NCI-H1417 treated with DMSO at 0.1 percent for 48 hours (cell line): ENCODE measurements at places on chromosomes 16 and 17.
A peak's percentile ranks its signal among the peaks of the same experiment; 100 is the strongest.

GRCh38 chr16:473046-474043 lies 47.9 kb downstream of the RAB11FIP3 start:
- no peak for DNase-seq

- no peak for DNase-seq
Observed at GRCh38 chr17:79746889-79747507, 16.3 kb downstream of the ENPP7 start.

DNA sequence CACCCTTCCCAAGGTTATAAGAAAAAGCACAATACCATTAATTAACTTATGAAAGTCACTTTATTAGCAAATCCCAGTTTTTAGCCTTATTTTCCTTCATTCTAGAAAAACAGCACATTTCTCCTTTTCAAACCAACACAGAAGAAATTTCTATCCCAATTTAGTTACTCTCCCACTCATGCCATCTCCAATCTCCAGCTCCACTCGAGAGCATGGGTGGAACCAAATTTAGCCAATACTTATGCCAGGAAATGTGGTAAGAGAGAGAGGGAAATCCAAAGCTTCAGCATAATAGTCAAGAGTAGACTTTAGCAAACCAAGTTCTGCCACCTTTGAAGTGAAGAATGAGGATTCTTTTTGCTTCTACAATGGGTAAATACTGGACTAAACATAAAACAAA lies 288.8 kb downstream of the KIF2B start:
- DNase-seq, result no peak

GRCh38 chr17:53046781-53047180 lies 775.9 kb upstream of the KIF2B start:
- no peak for DNase-seq

DNA sequence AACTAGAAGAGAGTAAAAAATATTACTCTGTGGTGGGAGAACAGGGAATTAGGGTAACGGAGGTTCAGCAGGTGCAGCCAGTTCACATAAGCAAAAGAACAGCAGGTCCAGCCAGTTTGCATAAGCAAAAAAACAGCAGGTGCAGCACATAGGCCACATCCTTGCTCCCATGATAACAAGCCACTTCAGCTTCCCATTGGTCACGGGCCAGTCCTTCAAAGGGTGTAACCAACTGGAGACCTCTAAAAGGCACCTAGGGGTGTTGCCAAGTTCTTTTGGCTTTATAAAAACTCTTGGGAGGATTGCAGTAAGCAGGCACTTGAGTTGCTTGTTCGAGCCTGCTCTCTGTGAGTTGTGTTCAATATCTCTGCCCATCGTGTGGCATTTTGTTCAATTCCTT lies 488.1 kb downstream of the XYLT1 start:
- DNase-seq, result no peak

GRCh38 chr16:4071686-4072561 lies 44.3 kb downstream of the ADCY9 start:
- no peak for DNase-seq

GRCh38 chr17:77619851-77620250 lies 338.7 kb upstream of the TNRC6C start:
- no peak for DNase-seq

- no peak for DNase-seq
Observed at GRCh38 chr17:74119049-74119580, 84.4 kb upstream of the RPL38 start.

DNA sequence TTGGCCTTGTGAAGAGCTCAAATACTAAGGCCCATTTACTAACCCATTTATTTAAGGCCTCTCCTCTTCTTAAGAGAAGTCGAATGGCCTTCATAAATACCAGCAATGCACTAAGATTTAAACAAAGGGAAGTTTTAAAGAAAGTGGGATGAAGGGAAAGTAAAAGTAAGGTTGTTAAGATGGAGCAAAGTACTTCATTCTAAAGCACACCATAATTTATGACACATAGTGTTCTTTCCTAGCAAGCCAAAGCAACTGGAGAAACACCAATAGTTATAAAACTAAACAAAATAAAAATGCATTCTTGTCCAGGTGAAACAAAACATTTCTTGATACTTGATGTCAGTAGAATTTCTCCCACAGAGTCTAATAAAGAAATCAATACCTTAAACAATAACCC lies 27.9 kb downstream of the CDH11 start:
- DNase-seq, result no peak

GRCh38 chr16:57349212-57350031 lies 9.2 kb upstream of the CCL22 start:
- no peak for DNase-seq

GRCh38 chr17:76911299-76912017 lies 43.3 kb downstream of the MGAT5B start:
- no peak for DNase-seq

DNA sequence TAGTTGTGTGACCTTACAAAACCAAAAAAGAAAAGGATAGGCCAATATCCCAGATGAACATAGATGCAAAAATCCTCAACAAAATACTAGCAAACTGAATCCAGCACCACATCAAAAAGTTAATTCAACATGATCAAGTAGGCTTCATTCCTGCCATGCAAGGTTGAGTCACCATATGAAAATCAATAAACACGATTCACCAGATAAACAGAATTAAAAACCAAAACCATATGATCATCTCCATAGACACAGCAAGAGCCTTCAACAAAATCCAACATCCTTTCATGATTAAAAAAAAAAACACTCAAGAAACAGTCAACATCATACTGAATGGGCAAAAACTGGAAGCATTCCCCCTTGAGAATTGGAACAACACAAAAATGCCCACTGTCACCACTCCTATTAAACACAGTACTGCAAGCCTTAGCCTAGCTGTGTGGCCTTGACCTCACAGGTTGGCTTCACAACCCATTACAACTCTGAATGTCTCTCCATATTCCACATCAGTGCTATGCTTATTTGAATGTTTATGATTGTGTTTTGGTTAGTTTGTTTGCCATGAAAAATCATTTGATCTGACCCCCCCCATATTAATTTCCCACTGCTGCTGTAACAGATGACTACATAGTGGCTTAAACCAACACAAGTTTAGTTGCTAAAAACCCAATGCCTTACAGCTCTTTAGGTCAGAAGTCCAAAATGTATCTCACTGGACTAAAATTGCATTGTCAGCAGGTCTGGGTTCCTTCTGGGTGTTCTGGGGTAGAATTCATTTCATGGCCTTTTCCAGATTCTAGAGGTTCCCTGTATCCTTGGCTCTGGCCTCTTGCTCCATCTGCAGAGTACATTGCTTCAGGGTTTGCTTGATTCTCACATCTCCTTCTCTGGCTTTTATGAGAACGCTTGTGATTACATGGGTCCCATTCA lies 257.1 kb upstream of the DYNLRB2 start:
- DNase-seq, result no peak

GRCh38 chr17:17839791-17840707 lies 3.3 kb upstream of the SREBF1 start:
- DNase-seq, result no peak

DNA sequence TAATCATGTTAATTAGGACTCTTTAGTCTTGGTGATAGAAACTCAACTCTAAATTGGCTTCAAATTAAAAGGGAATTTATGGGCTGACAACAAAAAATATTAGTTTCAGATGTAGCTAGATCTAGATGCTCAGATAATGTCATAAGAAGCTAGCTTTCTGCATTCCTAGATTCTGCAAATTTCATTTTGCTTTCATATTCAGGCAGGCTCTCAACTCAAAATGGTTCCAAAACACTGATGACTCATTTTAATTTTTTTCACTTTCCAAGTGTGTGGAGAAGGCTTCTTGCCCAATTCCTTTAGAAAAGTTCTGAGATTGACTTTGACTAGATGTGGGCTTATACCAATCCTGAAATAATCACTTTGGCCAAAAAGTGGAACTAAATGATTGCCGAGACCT lies 236.7 kb upstream of the GOT2 start:
- no peak for DNase-seq

DNA sequence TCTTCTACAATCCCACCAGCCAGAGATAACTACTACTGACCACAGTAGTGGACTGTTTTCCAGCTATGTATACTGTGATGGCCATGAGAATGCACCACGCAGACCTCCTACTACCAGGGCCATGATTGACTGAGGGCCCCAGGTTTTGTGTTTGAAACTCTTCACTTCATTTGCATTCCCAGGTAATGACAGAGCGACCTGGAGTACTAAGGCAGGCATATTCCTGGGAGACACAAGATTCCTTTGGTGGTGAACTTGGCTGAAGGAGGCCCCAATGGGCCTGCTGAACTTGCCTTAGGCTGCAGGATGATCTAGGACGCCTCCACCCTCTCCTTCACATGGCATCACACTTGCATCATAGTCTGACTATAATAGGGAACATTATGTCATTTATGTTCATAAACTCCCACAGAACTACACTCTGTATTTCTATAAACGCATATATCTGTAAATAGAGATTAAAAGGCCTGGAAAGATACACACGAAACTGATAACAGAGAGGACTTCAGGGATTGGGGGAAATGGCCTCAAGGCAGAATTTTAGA lies 30.4 kb downstream of the CLEC19A start:
- DNase-seq, result no peak

- DNase-seq, result no peak
Observed at GRCh38 chr17:64126918-64127317, 3.0 kb downstream of the ERN1 start.

GRCh38 chr17:42520540-42520951 lies 15.5 kb upstream of the NAGLU start:
- no peak for DNase-seq

GRCh38 chr17:36072431-36073121 lies 8.5 kb downstream of the CCL18 start:
- DNase-seq, result no peak

DNA sequence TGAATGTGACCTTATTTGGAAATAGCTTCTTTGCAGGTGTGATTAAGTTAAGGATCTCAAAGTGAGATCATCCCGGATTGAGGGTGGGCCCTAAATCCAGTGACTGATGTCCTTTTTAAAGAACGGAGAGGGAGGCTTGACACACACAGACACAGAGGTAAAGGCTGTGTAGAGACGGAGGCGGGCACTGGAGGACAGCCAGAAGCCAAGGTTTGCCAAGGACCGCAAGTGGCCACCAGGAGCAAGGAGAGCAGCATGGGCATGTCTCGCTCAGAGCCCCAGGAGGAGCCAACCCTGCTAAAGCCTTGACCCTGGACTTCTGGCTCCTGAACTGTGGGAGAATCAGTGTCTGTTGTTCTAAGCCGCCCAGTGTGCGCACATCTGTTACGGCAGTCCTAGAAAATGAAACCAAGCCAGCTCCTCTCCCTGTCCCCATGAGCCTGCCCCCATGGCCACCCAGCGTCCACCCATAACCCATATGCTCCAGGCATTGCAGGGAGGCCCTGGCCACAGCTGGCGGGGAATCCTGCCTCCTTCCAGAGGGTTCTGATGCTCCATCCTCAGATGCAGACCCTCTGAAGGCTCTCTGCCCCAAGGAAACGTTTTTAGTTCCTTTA lies 15.2 kb downstream of the CNGB1 start:
- DNase-seq, result no peak

DNA sequence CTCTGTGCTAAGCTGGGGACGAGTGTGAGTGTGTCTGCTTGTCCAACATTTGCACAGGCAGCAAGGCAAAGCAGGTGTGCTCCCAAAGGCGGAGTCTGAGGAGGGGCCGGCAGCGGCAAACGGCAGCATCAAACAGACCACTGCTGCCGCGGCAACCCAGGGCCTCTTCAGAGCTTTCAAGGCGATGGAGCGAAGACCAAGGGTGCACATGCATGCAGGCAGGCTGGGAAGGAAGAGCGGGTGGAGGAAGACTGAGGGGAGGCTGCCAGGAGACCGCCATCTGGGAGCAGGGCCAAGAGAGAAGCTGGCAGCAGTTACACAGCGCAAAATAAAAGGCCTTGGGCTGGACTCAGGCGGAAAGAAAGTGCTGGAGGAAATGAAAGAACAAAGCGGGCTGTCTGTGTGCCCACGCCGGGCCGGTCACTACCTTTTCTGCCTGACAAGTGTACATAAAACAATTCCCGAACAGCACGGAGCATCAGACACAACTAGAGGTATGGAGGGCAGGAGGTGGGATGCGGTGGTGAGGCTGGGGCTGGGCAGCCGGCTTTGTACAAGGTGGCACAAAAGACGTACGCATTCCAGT lies 8.5 kb downstream of the TIMM22 start:
- DNase-seq, result no peak

DNA sequence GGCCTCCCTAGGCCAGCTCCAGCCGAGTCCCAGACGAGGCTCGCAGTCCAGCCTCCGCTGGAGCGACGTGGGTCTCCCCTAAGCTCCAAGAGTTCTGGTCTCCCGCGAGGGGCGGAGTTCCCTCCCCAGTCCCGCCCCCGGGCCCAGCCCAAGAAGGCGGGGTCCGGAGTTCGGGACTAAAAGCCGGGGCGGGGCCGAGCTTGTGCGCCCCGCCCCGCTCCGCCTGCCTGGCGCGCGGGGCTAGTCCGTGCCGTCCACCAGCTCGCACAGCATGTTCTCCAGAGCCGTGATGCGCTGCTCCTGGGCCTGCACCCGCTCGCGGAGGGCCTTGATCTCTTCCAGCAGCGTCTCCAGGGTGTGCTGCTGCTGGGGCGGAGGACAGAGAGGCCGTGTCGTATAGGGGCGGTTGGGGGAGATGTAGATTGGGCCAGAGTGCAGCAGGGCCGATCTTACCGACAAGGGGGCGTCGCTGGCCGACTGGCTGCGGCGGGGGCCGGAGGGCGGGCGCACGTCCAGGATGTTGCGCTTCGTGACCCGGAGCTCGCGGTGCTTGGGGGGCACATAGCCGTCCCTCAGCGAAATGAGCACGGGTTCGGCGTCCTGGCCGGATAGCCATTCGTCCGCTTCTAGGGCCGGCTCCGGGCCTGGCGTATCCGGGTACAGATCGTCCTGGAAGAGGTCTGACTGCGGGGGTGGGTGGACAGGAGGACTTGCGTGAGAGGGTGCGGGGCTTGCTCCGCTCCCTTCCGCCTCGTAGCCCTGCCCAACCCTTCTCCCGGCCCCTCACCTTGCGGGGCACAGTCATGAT lies 7.0 kb downstream of the CORO6 start:
- DNase-seq, result no peak

- peak; percentile 41 for DNase-seq
Observed at GRCh38 chr17:75896415-75897159, at the start of gene TRIM65. Gene TRIM65, minus strand, starts transcription at chr17:75896951. Its CDS starts 14 bp downstream, at chr17:75896937.

- DNase-seq, result no peak
Observed at GRCh38 chr17:312476-313148, 40.0 kb downstream of the RPH3AL start.

- no peak for DNase-seq
Observed at GRCh38 chr16:31092330-31092729, 2.3 kb downstream of the VKORC1 start.

DNA sequence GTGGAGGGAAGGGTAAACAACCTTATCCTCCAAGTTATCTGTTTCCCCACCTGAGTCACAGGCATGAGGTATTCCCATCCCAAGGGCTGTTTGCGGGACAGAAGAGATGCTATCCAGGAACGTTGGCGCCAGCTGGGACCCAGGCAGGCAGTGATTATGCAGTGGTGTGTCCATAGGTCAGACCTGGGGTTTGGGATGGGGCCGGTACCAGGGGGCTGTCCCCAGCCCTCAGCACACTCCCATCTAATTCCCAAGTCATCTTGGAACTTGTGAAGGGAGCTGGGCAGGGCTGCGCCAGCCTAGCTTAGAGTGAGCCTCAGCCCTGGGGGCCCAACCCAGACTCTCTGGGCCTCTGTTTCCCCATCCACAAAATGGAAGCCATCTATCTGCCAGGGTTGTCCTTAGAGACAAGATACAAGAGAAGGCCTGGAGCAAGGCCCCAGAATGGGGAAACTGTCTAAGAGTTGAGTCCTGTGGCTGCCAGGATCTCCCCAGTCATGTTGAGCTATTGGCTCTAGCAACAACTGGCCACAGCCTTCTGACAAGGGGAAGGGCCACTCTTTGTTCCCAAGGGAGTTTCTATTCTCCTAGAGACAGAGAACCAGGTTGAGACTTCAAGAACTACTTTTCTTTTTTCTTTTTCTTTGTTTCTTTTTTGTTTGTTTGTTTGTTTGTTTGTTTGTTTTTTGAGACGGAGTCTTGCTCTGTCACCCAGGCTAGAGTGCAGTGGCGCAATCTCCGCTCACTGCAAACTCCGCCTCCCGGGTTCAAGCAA lies 9.8 kb upstream of the JUP start:
- no peak for DNase-seq
